ENCODE measurements at places on chromosomes 1 and 21.

DNA sequence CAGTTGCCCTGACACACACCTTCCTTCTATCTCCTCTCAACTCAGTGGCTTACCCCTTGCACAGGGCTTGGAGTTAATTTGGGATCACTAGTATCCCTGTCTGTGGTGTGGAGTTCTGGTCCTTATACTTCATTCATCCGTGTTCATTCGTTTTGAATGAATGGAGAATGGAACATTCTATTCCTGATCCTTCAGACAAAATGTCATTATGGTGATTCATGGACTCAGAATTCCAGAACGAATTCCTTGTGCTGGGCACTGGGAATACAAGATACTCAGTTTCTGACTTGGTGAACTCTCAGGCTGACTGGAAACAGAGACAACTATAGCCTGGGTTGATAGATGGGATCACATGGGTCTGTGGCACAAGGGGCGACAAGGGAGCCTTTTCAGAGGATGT, 49.9 kb upstream of the TRABD2B start:
- DNase-seq = no peak

GRCh38 chr1:75668813-75669212, 55.7 kb upstream of the ACADM start:
- DNase-seq = no peak

- DNase-seq = no peak
These were observed 27.5 kb upstream of the KCNA2 start for GRCh38 chr1:110633646-110634030.

- DNase-seq = no peak
These were observed 3.7 kb upstream of the PLOD1 start for GRCh38 chr1:11930571-11931445.

- no peak for DNase-seq
These were observed 341.8 kb downstream of the LMX1A start for GRCh38 chr1:165014753-165015152.

DNA sequence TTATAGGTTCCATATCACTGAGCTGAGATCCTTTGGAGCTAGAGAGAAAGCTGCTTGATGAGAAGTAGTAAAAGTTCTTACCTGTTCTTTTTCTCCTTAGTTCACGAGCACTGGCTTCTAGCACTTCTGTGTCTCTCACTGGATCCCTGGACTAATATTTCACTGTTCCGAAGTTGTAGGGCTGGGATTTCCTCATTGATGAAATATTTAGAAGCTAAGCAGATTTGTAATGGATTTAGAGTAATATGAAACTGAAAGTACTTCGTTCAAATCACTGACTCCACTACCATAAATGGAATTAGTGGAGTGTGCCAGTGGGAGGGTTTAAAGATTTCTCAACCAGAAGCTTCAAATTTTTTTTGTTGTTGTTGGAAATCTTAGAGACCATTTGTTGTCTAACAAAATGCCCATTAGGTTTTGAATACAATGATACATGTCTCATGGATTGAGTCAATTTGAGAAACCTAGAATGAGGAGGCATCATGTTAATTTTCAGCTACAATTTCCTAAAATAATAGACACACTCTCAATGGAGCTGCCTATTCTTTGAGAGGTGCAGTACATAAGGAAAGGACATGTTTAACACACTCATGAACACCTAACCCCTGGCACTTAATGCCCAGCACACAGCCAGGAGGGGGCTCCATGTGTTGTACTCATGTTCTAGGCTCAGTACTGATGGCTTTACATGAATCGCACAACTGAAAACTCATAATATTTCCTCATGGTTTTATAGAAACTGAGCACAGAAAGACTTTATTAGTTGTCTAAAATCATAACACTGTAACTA, at the start of gene GBP1:
TSS of gene GBP1 (minus strand) at position 130 of the 790 bp plus-strand sequence. CDS start 1,974 bp downstream, outside the sequence.
- DNase-seq = no peak

DNA sequence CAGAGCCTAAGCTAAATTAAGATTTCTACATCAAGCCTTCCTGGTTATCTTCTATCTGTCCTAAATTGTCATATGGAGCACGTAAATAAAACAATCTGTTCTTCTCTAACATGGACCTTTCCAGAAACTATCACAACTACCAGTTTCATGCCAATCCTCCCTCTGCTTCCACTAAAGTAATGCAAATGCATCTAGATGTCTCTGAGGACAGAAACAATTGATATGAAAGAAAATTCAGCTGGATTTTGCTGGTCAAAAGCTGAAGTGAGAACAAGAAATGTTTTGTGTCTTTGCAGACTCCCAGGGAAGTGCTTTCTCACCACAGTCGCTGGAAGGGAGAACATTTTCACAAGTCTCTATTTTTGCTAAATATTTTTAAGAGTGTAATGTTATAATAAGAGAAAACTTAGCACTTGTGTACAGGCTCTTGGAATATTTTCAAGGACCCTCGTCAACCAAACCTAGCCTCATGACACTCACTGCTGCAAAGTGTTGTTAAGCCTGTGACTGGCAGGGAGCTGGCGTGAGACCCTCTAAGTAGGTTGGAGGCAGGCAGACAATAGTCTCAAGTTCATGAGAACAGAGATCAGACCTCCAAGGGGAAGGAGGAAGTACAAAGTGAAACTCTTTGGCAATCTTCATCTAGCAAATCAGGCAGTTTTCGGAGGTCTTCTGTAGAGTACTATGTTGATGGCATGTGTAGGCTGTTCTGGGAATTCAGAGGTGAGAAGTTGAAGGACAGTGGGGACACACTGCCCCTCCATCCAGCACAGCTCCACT, 38.8 kb downstream of the DNASE2B start:
- peak; percentile 79 for DNase-seq

- DNase-seq = no peak
These were observed 39.8 kb upstream of the FHAD1 start for GRCh38 chr1:15207031-15207828.

- DNase-seq = peak; percentile 83
These were observed 1.8 kb downstream of the ARPC5 start for GRCh38 chr1:183633676-183634343.

- no peak for DNase-seq
These were observed 28.5 kb upstream of the KCNE2 start for GRCh38 chr21:34335316-34335715.

DNA sequence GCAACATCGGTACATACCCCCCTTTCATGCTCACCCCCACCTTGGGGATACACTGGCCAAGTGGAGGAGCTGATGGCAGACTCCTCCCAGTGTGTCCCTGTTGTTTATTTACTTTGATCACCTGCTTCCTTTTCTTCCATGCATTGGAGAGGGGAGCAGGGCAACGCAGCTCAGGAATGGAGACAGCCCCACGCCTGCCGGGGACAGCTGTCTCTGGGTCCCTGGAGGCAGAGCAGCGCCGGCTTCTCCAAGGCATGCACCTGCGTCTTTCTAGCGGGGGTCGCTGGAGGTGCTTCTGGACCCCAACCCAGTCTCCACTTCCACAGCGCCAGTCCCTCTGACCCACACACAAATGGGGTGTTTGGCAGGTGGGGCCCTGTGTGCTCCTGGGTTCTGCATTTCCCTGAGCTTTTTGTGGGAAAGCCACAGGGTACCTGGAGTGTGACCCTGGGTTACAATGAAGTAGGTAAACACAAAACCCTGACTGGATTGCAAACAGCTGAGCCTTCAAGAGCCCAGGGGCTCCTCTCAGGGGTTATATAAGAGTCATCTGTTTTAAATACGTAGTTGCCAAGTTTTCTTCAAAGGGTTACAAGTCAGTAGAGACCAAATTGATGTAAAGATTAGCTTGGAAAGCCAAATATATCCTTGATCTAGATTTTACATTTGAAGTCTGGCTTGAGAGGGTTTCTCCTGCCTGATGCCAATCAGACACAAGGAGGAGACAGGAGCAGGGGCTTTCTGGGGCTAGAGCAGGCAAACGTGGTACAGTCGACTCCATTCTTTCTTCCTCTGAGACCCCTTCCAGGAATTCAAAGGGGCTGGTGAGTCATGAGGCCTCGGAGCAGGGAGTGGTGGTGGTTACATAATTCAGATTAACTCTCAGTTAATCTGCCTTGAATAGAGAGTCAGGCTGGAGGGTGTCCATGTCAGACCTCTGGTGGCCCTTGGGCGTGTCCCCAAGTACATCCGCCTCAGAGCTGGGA, 4.5 kb downstream of the AJAP1 start:
- DNase-seq = no peak
